Cardiac septum (tissue), 1 donor: ENCODE measurements at places on chromosomes 4 and X.

GRCh38 chrX:69130439-69130838, 34.8 kb downstream of the PJA1 start:
- no peak for DNase-seq

GRCh38 chr4:41686893-41687292, 61.6 kb downstream of the PHOX2B start:
- DNase-seq = no peak

GRCh38 chrX:101417190-101417589, 9.2 kb downstream of the HNRNPH2 start:
- no peak for DNase-seq

DNA sequence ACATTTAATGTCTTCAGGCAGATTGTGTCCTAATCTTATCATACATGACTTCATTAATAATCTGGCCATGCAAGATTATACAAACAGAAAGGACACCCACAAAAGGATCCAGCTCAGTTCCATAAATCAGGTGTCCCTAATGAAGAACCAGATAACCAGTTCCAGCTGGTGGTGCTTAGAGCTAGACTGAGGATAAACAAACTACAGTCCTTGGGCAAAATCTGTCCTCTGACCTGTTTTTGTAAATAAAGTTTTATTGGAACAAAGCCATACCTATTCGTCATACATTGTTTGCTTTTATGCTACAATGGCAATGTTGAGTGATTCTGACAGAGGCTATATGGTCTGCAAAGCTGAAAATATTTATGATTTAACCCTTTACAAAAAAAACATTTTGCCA, 199.5 kb downstream of the MID1IP1 start:
- DNase-seq = no peak

- DNase-seq = no peak
Observed at GRCh38 chrX:118780911-118781310, 42.7 kb upstream of the ZCCHC12 start.

GRCh38 chr4:124952601-124953000, 240.1 kb upstream of the ANKRD50 start:
- no peak for DNase-seq

GRCh38 chr4:114272226-114272625, 292.8 kb upstream of the ARSJ start:
- no peak for DNase-seq

DNA sequence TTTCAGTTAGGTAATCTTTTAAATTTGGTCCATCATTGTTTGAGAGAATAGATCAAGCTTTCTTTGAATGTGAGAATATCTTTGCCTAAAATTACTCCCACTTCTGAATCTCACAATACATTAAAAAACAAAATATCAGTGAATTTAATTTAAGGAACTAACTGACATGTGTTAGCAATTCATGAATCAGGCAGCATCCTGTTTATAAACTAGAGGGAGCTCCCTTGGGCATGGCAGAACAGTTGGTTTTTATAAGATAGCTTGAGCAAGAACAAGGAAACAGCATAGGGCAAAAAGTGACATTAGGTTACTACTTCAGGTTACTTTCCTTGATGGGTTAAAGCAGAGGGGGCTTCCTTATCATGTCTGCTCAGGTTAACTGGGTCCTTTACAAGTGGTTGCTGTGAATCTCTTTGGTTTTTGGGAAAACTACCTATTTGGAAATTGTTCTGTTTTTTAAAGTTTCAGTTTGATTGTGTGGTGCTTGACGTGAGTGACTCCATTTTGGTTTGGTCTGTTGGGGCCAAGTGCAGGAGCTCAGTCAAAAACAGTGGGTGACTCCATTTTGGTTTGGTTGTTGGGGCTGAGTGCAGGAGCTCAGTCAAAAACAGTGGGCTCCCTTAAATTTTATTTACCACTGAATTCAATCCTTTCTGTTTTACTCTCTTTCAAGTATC, 68.0 kb downstream of the PPEF2 start:
- DNase-seq = no peak

DNA sequence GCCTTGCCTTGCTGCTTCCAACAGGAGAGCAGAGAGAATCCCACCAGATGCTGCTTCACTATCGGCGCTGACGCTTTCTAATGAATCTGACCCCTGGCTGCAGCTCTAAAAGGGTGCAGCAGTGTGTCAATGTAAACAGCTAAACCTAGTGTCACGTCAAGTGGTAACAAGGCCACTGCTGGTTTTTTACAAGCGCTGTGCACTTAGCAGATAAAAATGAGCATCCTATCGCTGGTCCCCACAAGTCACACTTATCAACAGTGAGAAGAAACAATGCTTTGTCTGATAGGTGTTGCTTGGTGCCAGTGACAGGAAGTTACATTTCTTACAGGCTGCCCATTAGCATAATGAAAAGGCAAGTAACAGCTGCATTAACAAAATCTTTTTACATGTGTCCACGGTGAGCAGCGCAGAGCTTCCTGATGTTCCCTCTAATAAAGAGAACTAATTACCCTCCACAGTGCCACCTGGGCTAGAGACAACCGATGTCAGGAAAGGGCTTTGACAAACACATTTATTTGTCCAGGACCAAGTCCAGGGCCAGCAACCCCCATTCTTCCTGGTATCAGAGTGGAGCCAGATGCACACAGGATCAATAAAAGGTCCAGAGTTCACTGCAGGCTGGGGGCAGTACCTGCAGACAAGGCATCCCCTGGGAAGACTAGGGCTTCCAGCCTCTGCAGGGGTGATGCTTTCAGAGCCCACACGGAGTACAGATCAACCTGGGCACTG, 176.0 kb downstream of the MGST2 start:
- DNase-seq = no peak

DNA sequence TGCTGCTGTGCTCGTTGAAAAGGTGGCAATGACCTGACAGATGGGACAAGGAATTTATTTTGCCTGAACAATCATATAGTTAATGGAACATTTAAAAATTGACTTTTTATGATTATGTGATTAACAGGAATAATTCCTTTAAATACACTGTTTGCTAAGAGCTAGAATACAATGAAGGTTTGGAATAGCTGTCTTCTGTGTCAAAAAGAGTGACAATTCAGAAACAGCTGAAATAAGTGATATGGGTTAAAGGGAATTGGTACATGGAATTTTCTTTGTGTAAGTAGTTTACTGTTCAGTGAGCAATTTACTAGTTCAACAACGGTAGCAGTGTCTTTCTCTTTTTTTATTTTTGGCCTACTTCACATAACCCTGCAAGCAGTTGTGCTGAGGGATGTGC, 1083.5 kb upstream of the GRID2 start:
- no peak for DNase-seq

- DNase-seq = no peak
Observed at GRCh38 chr4:118974758-118975157, 86.1 kb downstream of the SYNPO2 start.

GRCh38 chr4:124727331-124727890, 14.9 kb upstream of the ANKRD50 start:
- DNase-seq = no peak

- no peak for DNase-seq
Observed at GRCh38 chrX:86930419-86930818, 587.2 kb upstream of the KLHL4 start.

- DNase-seq = no peak
Observed at GRCh38 chrX:31036895-31037294, 34.9 kb downstream of the FTHL17 start.

DNA sequence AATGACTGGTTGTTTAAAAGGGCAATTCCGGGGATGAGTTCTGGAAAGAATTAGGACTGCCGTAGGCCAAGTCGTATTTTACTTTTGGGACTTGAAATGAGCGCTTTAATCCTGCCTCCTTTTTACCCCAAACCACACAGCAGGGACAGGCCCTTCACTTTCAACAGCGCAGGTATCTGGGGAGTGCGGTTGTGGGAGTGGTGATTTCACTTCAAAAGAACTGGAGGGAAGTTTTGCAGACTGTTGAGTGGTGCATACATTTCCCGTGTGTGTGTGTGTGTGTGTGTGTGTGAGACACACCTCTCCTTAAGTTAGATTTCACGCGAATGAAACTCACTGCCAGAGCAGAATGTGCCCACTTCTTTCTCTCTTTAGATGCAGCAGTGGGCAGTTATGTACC, 2.8 kb downstream of the NHS start:
- DNase-seq = no peak

DNA sequence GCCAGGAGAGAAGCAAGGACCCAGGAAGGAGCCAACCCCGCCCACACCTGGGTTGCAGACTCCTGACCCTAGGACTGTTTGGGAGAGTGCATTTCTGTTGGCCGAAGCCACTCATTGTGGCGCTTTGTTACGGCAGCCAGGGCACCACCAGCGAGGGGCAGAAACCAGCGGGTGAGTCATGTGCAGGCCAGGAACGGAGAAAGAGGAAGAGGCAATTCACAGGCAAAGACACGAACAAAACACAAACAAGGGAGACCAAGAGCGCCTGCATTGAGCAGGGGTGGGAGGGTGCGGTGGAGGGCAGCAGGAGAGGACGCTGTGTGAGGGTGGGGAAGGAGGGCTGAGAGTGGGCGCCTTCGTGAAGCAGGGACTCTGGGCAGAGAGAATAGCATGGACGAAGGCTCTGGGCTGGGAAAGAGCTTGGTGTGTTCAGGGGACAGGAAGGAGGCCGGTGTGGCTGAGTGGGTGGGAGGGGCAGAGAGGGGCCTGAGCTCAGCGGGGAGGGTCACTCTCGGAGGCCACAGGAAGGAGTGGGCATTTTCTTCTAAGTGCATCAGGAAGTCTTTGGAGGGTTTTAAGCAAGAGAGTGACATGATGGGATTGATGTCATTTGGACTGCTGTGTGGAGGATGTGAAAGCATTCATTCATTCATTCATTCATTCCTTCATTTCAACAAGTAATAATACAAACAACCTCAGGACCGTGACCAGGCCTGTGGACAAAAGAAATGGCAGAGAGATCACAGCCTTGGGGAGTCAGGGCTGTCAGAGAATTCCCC, 12.2 kb upstream of the WFS1 start:
- DNase-seq = no peak

DNA sequence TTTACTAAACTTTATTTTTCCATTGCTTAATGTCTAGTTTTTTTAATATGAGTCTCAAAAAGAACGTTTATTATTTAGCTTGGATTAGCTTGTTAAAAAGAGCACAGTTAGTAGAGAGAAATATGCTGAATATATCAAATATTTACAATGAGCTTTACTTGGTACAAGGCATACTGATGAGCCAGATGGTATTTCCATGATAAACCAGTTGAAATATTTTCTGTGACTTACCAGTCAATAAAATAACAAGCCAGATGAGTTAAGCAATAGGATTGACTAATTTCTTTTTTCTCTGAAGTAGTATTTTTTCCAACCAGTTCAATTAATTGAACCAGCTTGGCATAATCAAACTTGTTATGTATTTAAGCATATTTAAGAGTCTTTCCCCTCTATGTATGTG, 134.1 kb downstream of the KLHL34 start:
- no peak for DNase-seq

DNA sequence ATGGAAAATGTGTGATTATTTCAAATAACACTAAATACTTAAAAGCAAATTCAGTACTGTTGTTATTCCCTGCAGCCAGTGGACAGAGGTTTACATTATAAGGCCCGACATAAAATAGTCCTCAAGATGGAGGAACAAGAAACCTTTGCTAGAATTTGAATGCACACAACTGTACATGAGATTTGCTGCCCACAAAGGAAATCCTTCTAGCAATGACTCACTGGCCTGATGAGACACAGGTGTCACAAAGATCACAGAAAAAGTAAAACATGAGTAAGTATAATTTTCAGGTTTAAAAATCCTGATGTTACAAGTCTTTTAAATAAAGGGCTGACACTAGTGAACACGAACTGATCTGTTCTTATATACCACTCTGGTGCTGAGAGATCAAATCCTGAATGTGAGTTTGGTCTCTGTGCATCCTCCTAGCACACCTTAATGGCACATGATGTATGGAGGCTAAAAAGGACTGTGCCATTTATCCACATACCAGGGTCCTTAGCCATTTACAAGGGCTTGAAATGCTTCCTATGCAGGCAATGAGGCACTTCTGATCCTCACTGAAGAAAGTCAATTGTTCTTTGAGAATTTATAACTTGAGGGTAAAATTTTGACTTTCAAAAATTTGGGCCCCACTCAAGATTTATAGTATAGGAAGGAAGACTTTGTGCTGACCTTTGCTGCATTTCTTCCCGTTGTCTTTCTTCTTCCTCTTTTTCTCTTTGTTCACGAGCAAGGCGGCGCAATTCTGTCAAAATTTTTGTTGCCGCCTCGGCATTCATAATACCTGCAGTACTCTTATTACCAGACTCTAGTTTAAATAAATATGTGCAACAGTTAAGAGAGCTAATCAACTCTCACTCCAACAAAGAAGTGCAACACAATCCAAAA, 23.0 kb downstream of the MAP7D3 start:
- DNase-seq = no peak

DNA sequence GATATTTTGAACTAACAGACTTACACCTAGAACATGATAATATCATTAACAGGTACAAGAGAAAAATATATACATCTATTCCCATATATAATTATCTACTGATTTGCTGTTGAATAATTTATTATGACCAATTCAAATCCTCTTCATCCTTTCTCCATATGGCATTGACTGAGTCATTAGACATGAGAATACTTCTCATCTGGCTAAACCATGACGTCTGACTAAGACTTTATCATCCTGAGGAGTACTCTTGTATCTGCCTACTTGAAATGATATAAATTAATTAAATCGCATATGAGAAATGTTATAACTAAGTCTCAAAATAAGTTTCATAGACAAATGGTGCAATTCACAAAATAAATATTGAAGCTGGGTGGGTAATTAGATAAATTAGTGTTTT, 67.4 kb downstream of the EMCN start:
- DNase-seq = no peak

GRCh38 chr4:54659313-54659712, 1.6 kb downstream of the KIT start:
- no peak for DNase-seq

DNA sequence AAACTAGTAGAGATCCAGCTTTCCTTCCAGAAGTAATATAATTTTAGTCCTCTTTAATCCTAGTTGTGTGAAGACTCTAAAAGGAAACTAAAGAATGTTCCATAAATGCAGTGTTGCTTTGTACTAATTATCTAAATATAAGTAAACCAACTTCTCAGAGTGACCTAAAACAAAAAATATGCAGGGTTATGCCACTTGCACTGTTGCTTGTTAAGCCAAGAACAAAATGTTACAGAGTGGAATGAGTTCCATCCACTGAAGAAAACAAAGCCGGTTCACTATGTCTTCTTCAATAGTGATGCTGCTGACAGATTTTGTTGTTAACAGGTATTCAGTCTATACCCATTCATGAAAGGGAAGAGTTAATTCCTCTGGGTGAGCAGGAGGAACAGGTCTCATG, 252.0 kb upstream of the DIAPH2 start:
- DNase-seq = no peak

GRCh38 chr4:153217440-153217839, 13.2 kb downstream of the TRIM2 start:
- DNase-seq = no peak

GRCh38 chr4:84443523-84443922, 55.6 kb downstream of the NKX6-1 start:
- no peak for DNase-seq

GRCh38 chr4:157043131-157043530, 32.8 kb upstream of the GLRB start:
- DNase-seq = no peak

- DNase-seq = no peak
Observed at GRCh38 chr4:3423952-3424351, 17.8 kb upstream of the HGFAC start.

GRCh38 chr4:71691416-71692073, 92.3 kb downstream of the GC start:
- no peak for DNase-seq
